ENCODE measurements at places on chromosomes 13 and 19. TPM values are rescaled to one million over a fixed set of nuclear protein-coding genes. Genes with fewer than 3 reads are reported as not detected.

ZNF302 gene
- total RNA-seq, result 22.1 TPM

ERICH6B gene
- total RNA-seq, result not detected

PTH2 gene
- total RNA-seq, result not detected

SELENOV gene
- total RNA-seq, result not detected

Measured in thoracic aorta endothelial cell (primary cell).